Neural crest cell (in vitro differentiated cells): ENCODE measurements at places on chromosomes 13 and 19. TPM values are rescaled to one million over a fixed set of nuclear protein-coding genes. Genes with fewer than 3 reads are reported as not detected.

DNA sequence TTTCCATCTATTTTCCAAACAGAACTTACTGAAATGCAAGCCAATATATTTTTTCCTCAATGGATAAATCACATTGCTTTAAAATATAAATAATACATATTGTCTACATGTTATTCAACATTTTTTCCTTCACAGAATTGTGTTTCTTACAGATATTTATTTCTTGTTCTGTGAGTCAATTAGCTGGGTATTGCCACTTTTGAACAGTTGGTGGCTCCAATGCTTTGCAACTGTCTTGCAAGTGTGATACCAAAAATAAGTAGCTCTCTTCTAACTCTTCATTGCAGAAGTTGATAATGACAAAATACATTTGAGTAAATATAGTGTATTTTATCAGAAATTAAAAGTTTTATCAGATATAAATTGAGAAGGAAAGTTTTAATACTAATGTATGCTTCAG is 17.1 kb upstream of the GPC5 start:
- H3K27me3 ChIP-seq, result peaks cover 10% of the 10 kb centered on the region
- no peaks in the 10 kb centered on the region for H3K36me3 ChIP-seq
- H3K27ac ChIP-seq, result no peak overlapping the region
- DNase-seq, result no peak

- H3K27ac ChIP-seq, result no peak overlapping the region
- no peak for DNase-seq
- H3K36me3 ChIP-seq, result no peaks in the 10 kb centered on the region
- peaks cover 5% of the 10 kb centered on the region for H3K4me1 ChIP-seq
- no peaks in the 10 kb centered on the region for H3K27me3 ChIP-seq
Observed at GRCh38 chr13:31964168-31964567, 67.4 kb upstream of the FRY start.

SLC10A2 gene
- total RNA-seq, result 0.07 and 0.09 TPM in 2 replicates

PSG5 gene
- not detected in 2 replicates for total RNA-seq

- H3K4me3 ChIP-seq, result no peak overlapping the region
- no peak for DNase-seq
- H3K36me3 ChIP-seq, result no peaks in the 10 kb centered on the region
Observed at GRCh38 chr13:110042253-110042950, 256.0 kb upstream of the IRS2 start.

GRCh38 chr13:44058624-44059215 is 179.0 kb downstream of the LACC1 start:
- no peaks in the 10 kb centered on the region for H3K36me3 ChIP-seq
- H3K4me3 ChIP-seq, result no peak overlapping the region
- no peaks in the 10 kb centered on the region for H3K27me3 ChIP-seq

- H3K27me3 ChIP-seq, result peaks cover 19% of the 10 kb centered on the region
- H3K27ac ChIP-seq, result no peak overlapping the region
- H3K4me3 ChIP-seq, result no peak overlapping the region
- H3K4me1 ChIP-seq, result peaks cover 8% of the 10 kb centered on the region
- no peaks in the 10 kb centered on the region for H3K36me3 ChIP-seq
Observed at GRCh38 chr19:1495799-1496713, 5.1 kb downstream of the REEP6 start.

- no peak overlapping the region for H3K4me3 ChIP-seq
- H3K27me3 ChIP-seq, result peaks cover 17% of the 10 kb centered on the region
- no peak overlapping the region for H3K27ac ChIP-seq
- no peaks in the 10 kb centered on the region for H3K36me3 ChIP-seq
- no peaks in the 10 kb centered on the region for H3K4me1 ChIP-seq
Observed at GRCh38 chr19:44839276-44839675, 6.8 kb upstream of the NECTIN2 start.

DNA sequence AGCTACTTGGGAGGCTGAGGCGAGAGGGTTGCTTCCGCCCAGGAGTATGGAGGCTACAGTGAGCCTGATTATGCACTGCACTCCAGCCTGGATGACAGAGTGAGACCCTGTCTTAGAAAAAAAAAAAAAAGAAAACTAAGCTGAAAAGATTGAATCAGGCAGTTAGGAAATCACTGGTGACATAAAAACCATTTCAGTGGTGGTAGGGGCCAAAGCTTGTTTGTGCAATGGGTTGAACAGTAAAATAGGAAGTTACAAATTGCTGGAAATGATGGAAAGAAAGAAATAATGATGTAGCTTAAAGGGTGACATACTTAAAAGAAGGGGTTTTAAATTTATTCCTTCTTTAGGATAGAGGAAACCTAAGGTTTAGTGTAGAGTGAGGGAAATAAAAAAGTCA is 4.8 kb upstream of the OXGR1 start:
- H3K36me3 ChIP-seq, result no peaks in the 10 kb centered on the region
- H3K27me3 ChIP-seq, result peaks cover 61% of the 10 kb centered on the region
- H3K27ac ChIP-seq, result no peak overlapping the region
- H3K4me3 ChIP-seq, result no peak overlapping the region
- peaks cover 7% of the 10 kb centered on the region for H3K4me1 ChIP-seq
